ENCODE measurements at places on chromosomes 3 and 15. TPM values are rescaled to one million over a fixed set of nuclear protein-coding genes. Genes with fewer than 3 reads are reported as not detected.

The MFGE8 gene
- 27.6 TPM for total RNA-seq

The ESYT3 gene
- total RNA-seq: 0.40 TPM

The DAPK2 gene
- total RNA-seq: not detected

The SNTN gene
- total RNA-seq: not detected

The CCR9 gene
- not detected for total RNA-seq

The HCLS1 gene
- 55.1 TPM for total RNA-seq

The ADAMTS17 gene
- total RNA-seq: not detected

The CRYGS gene
- total RNA-seq: 0.13 TPM

The SLC51B gene
- not detected for total RNA-seq

The ANKRD63 gene
- total RNA-seq: not detected

The GRM2 gene
- under 0.01 TPM for total RNA-seq

The NME9 gene
- not detected for total RNA-seq

The SLCO2A1 gene
- total RNA-seq: not detected

The DPPA4 gene
- total RNA-seq: not detected

The LCMT2 gene
- total RNA-seq: 10.5 TPM

The GP9 gene
- total RNA-seq: not detected

The CHRD gene
- 0.43 TPM for total RNA-seq

The SAMMSON gene
- total RNA-seq: 0.43 TPM

The GBE1 gene
- total RNA-seq: 35.1 TPM

The PLA2G4E gene
- 0.07 TPM for total RNA-seq

The SERINC4 gene
- total RNA-seq: 0.13 TPM

The KNG1 gene
- not detected for total RNA-seq

The FHIT gene
- not detected for total RNA-seq

The STRIT1 gene
- total RNA-seq: not detected

The LRTM1 gene
- total RNA-seq: not detected

The MKRN2OS gene
- total RNA-seq: not detected

The PLAAT1 gene
- 8.1 TPM for total RNA-seq

The PHLDB2 gene
- total RNA-seq: 58.5 TPM

The DUOX2 gene
- total RNA-seq: under 0.01 TPM
